ENCODE measurements at places on chromosomes 1 and 21.

GRCh38 chr21:34112316-34113033 is 39.1 kb downstream of the MRPS6 start:
- H3K4me3 ChIP-seq, result no peak overlapping the region
- peaks cover 70% of the 10 kb centered on the region for H3K4me1 ChIP-seq
- no peaks in the 10 kb centered on the region for H3K27me3 ChIP-seq
- peaks cover 5% of the 10 kb centered on the region for H3K36me3 ChIP-seq

DNA sequence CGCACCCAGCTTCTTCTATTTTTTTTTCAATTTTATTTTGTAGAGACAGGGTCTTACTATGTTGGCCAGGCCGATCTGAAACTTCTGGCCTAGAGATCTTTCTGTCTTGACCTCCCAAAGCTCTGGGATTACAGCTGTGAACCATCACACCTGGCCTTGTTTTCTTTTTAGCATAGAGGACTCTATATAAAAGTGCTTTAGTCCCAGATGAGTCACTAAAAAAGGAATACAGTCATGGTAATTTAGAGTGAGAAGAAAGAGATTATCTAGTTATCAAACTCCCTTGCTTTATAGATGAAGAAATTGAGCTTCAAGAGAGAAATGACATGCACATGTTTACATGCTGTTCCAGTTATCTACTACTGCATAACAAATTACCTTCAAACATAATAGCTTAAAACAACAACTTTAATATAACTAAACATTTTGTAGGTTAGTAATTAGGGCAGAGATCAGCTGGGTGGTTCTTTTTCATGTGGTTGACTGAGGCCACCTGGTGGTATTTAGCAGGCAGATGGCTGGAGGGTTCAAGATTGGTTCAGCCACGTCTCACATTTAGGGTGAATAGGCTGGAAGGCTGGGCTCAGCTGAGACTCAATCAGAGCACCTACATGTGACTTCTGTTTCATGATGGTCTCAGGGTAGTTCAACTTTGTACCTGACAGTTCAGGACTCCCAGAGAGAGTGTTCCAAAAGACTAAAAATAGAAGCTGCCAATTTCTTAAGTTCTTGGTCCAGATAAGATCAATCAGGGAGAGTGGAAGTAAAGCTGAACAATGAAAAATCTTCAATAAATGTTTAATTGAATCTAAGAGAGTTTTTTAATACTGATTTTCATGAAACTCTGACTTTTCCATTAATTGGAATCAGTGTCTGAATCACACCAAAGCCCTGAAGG is 16.9 kb upstream of the MTF2 start:
- H3K36me3 ChIP-seq, result no peaks in the 10 kb centered on the region
- DNase-seq, result peak; percentile 20
- H3K27me3 ChIP-seq, result peaks cover 89% of the 10 kb centered on the region
- no peaks in the 10 kb centered on the region for H3K4me1 ChIP-seq

- no peak overlapping the region for H3K4me3 ChIP-seq
- H3K27ac ChIP-seq, result no peak overlapping the region
- H3K27me3 ChIP-seq, result peaks cover 49% of the 10 kb centered on the region
- no peaks in the 10 kb centered on the region for H3K36me3 ChIP-seq
- H3K4me1 ChIP-seq, result no peaks in the 10 kb centered on the region
- DNase-seq, result no peak
Observed at GRCh38 chr1:214515544-214516433, 35.6 kb downstream of the PTPN14 start.

DNA sequence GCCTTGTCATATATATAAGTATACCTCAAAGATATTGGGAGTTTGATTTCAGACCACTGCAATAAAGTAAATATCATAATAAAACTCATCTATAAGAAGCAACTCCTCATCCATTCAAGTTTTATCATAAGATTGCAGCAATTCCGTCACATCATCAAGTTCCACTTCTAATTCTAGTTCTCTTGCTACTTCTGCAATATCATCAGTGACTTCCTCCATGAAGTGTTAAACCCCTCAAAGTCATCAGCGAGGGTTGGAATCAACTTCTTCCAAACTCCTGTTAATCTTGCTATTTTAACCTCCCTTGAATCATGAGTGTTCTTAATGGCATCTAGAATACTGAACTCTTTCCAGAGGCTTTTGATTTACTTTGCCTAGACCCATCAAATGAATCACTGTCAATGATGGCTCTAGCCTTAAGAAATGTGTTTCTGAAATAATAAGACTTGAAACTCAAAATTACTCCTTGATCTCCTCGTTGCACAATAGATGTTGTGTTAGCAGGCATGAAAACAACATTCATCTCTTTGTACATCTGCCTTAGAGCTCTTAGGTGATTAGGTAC is 88.3 kb downstream of the RPE65 start:
- DNase-seq, result no peak
- H3K4me1 ChIP-seq, result no peaks in the 10 kb centered on the region
- no peaks in the 10 kb centered on the region for H3K27me3 ChIP-seq
- no peaks in the 10 kb centered on the region for H3K36me3 ChIP-seq
- no peak overlapping the region for H3K27ac ChIP-seq
- H3K4me3 ChIP-seq, result no peak overlapping the region

DNA sequence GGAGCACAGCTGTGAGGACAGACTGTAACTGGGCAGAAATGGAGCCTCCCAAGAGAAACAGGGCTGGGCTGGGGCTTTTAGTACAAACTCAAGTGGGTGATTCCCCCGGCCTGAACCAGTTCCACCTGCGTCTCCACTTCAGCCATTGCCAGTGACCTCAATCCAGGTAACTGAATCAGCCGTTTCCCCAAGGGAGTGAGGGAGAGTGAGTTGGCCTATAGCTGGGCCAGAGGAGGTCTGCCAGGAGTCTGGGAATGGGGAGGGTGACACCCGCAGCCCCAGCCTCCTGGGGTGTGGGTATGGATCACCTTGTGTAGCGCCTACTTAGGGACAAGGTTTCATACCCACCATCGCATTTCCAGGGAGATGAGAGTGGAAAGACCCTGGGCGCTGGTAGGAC is 8.5 kb downstream of the SLC26A9 start:
- peaks cover 72% of the 10 kb centered on the region for H3K27me3 ChIP-seq
- no peak overlapping the region for H3K27ac ChIP-seq
- no peaks in the 10 kb centered on the region for H3K36me3 ChIP-seq
- no peaks in the 10 kb centered on the region for H3K4me1 ChIP-seq
- DNase-seq, result no peak

DNA sequence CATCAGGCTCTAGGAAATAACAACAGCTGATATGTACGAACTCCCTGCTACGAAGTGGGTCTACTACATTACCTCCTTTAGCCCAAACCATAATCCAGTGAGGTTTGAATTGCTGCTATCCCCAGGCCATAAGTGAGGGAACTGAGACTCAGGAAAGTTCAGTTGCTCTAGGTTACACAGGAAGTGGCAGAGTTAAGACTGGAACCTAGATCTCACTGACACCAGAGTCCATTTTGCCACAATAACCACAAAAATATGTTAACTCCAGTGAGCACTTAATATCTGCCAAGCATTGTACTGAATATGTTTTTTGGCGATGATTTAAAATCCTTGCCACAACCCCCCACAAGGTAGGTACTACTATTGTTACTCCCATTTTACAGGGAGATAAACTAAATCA is 8.9 kb upstream of the TADA1 start:
- no peak for DNase-seq
- H3K36me3 ChIP-seq, result peaks cover 2% of the 10 kb centered on the region
- no peak overlapping the region for H3K27ac ChIP-seq
- no peak overlapping the region for H3K4me3 ChIP-seq
- H3K27me3 ChIP-seq, result peaks cover 29% of the 10 kb centered on the region
- H3K4me1 ChIP-seq, result peaks cover 8% of the 10 kb centered on the region

GRCh38 chr1:21811875-21812305 is at the start of gene LDLRAD2:
Gene LDLRAD2 (plus strand): TSS chr1:21812265. CDS start chr1:21812452, 187 bp downstream.
- H3K36me3 ChIP-seq, result no peaks in the 10 kb centered on the region
- H3K27ac ChIP-seq, result no peak within 1 kb of the TSS
- DNase-seq, result no peak
- peaks cover 30% of the 10 kb centered on the region for H3K27me3 ChIP-seq

DNA sequence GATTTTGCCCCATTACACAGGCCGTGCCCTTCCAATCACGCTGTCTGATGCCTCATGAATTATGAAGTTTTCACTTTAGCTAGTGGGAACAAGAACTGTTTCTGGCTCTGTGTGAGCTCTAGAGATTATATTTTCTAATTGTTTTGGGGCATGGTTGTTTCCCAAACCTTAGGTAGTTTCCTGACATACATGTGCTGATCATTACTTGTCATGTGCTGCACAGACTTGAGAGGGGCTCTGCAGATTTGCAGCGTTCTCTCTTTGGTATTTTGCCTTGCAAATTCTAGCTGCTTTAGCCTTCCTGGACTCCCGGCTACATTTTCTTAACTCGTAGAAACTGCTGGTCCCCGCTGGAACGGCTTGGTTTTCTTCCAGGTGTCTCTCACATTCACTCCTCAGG is 142.1 kb upstream of the IVNS1ABP start:
- H3K36me3 ChIP-seq, result no peaks in the 10 kb centered on the region
- peaks cover 14% of the 10 kb centered on the region for H3K27me3 ChIP-seq
- DNase-seq, result no peak
- no peak overlapping the region for H3K27ac ChIP-seq
- no peak overlapping the region for H3K4me3 ChIP-seq
- no peaks in the 10 kb centered on the region for H3K4me1 ChIP-seq

DNA sequence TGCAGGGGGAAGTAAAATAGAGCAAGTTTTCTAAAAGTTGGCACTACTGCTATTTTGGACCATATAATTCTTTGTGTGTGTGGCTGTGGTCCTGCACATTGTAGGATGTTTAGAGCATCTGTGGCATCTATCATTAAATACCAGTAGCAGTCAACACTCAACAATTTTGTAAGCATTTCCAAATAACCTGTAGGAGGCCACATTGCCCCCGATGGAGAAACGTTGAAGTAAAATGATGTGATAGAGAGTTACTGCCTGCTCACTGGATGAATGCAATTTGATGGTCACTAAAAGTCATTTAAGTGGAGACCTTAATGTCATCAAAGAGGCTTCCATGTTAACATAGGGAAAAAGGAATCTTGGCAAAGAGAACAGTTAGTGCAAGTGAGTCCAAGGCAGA is 560.8 kb downstream of the NEGR1 start:
- no peaks in the 10 kb centered on the region for H3K27me3 ChIP-seq
- H3K27ac ChIP-seq, result no peak overlapping the region
- H3K36me3 ChIP-seq, result no peaks in the 10 kb centered on the region
- H3K4me3 ChIP-seq, result no peak overlapping the region
- no peaks in the 10 kb centered on the region for H3K4me1 ChIP-seq

DNA sequence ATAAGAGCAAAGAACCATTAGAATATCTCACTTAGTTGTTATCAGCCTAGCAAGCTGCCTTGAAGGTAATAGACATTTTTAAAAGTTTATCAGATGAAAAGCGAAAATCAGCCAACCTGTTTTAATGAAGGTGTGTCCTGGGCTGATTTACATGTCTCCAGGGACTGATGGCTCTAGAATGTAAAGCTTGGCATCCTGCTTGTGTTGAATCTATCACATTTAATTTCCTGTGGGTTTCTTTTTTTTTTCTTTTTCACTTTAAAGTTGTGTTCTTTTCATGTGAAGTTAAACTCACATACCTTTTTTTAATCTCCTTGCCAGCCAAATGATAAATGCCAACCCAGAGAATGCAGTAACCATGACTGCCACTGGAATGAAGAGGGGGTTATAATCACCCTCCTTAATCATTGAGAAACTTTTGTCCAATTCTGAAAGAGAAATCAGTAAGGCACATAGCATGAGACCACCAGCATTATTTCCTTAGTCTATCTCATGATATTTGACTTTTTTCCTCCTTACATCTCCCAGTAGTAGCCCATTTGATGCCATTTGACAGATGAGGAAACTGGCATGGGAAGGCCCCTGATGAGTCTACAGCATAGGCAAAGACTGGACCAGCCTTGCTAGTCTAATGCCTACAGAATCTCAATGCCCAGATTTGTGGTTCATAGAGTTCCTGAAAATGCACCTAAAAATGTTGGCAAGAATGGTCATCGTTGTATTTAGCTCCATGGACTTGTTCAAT is 10.0 kb downstream of the SELL start:
- H3K36me3 ChIP-seq, result peaks cover 79% of the 10 kb centered on the region
- no peak for DNase-seq
- peaks cover 88% of the 10 kb centered on the region for H3K4me1 ChIP-seq
- H3K27me3 ChIP-seq, result no peaks in the 10 kb centered on the region

DNA sequence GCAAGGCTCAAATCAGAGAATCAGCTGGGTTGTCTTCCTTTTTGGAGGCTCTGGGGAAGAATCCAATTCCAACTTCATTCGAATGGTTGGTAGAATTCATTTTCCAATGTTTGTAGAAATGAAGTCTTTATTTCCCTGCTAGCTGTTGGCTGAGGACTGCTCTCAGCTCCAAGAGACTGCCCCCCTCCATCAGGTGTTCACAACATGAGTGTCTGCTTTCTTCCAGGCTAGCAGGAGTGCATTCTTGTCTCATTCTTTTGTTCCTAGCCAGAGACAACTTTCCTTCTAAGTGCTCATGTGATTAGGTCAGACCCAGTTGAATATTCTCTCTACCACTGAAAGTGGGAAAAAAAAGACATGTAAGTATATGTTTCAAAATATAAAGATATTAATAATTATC is 95.2 kb downstream of the HLX start:
- no peak for DNase-seq
- no peak overlapping the region for H3K4me3 ChIP-seq
- no peaks in the 10 kb centered on the region for H3K27me3 ChIP-seq

DNA sequence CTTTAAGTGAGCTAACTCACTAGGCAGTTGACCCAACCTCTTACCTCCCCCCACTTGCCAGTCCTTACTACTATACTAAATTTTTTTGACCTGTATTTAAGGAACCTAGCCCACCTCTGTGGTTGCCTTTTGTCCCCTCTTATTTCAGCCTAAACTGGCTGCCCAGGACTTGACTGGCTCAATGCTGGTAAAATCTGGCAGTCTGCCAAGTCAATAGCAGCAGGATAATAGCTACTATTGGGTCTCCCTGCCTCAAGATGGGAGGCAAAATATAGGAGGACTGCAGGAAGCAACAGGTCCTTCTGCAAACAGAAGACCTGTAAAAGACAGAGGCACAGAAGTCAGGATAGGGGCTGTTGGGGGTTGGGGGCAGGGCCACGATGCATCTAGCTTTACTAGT is 144.2 kb upstream of the POGK start:
- no peak for DNase-seq
- H3K27me3 ChIP-seq, result peaks cover 61% of the 10 kb centered on the region
- H3K36me3 ChIP-seq, result no peaks in the 10 kb centered on the region
- H3K4me1 ChIP-seq, result no peaks in the 10 kb centered on the region
- no peak overlapping the region for H3K27ac ChIP-seq

Data from central memory CD8-positive, alpha-beta T cell (primary cell).